ENCODE measurements at places on chromosomes 2 and 18.

DNA sequence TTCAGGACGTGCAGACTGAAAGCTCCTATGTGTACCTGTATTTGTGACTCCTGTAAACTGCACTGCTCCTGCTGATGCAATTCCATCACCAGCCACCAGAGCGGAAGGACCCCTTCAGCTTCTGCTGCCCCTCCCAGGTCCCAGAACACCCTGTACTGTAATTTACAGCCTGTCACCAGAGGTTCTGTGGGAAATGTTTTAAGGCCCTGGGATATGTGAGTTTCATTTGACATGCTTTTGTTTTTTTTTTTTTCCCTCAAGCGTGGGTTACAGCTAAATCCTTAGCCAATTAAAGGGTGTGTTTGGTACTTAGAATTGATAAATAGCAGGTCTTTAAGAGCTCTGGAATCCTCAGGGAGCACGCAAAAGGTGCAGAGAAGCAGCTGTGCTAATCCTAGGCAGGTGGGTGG, 79.4 kb downstream of the KCTD1 start:
- no peak for DNase-seq

- no peak for DNase-seq
Measured at GRCh38 chr2:127043367-127044164, 63.4 kb downstream of the BIN1 start.

DNA sequence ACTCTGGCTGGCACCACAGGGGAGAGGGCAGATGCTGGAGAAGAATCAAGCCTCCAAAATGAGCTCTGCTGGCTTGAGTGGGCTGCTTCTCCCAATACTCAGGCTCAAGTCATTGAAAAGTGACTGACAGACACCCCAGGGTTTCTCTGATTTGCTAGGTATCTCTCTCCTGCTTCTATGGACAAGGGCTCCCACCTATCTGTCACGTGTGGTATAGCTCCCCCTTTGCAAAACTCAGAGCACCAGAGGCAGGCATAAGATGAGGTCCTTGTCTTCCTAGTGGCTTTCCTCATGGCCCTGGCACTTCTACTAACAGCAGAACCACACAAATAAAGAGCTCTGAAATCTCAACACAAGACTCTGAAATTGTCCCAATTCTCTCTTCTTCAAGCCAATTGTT, 105.2 kb downstream of the GALNT14 start:
- DNase-seq, result no peak

- no peak for DNase-seq
Measured at GRCh38 chr2:72883356-72883962, 3.7 kb upstream of the SPR start.

DNA sequence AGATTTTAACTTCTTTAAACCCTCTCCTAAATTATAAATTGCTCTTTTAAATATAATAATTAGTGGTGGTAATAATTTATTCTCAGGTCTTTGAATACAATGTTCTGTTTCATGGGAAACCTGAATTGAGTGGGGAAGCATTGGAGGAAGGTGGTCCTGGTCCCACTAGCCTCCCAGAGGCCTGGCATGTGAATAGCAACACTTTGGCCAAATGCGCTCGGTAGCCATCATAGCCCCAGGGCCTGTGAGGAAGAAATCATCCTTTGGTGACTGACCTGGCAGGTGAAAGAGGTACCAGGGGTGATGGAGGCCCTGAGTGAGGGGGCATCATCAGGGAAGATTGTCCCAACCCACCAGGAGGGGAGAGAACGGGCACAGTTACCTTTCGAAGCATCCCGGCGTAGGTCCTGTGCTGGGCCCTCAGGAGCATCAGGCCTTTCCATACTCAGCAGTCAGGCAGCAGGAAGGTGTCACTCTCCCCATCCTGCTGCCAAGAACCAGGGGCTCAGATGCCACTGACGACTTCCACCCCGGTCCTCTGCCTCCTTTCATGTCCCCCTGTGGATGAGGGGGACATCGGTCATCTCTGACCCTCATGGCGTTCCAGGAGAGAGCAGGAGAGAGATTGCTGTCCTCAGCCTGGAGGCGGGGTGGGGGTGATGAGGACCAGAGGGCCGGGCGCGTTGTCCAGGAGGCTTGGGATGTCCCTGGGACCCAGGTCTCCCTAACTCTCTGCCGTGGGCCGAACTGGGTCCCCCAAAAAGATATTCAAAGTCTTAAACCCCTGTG, 78.6 kb upstream of the HPCAL1 start:
- DNase-seq, result no peak

DNA sequence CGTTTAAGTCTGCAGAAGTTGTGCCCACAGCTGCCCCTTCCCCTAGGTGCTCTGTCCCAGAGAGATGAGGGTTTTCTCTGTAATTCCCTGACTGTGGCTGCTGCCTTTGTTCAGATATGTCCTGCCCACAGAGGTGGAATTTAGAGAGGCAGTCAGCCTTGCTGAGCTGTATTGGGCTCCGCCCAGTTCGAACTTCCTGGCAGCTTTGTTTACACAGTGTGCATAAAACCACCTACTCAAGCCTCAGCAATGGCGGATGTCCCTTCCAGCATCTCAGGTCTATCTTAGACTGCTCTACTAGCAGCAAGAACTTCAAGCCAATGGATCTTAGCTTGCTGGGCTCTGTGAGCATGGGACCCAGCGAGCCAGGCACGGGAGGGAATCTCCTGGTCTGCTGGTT, 48.1 kb downstream of the LHCGR start:
- no peak for DNase-seq

DNA sequence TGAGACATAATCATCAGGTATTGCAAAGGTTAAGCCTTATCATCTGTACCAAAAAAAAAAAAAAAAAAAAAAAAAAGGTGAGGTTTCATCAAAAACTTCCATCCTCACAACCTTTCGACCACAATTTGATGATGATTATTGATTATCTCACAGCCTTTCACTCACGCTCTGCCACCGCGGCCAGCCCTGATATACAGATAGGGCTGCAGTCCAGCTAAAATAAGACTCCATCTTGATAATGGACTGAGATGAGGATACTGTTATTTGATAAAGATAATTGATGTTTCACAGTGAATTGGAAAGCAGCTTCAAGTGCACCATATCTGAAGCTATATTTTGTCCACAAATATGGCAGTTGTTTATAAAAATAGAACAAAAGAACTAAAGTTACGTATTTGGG, 159.7 kb upstream of the BOD1L2 start:
- peak; percentile 18 for DNase-seq

GRCh38 chr2:216701544-216701943, 6.2 kb upstream of the IGFBP5 start:
- no peak for DNase-seq
